Ovary (tissue), 10 donors: ENCODE measurements at places on chromosomes 11 and 22. TPM values are rescaled to one million over a fixed set of nuclear protein-coding genes. Genes with fewer than 3 reads are reported as not detected.
A peak's percentile ranks its signal among the peaks of the same experiment; 100 is the strongest.

DNA sequence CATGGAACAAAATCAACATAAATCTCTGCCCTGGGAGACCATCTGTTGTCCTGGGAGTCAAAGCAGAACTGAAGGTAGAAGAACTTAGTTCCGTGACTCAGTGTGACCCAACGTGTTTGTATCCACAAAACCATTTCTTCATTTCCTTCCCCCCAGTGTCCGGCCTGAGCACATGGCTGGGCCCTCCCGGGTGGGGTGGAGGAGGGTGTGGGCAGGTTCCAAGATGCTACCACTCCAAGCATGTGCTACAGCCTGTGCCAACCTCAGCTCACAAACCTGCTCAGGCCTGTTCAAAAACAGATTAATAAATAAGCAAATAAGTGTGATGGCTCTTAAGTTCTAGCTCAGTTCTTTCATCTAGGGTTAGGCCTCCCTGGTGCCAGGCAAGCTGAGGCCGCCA, 55.3 kb downstream of the SHANK2 start:
- DNase-seq = no peak

DNA sequence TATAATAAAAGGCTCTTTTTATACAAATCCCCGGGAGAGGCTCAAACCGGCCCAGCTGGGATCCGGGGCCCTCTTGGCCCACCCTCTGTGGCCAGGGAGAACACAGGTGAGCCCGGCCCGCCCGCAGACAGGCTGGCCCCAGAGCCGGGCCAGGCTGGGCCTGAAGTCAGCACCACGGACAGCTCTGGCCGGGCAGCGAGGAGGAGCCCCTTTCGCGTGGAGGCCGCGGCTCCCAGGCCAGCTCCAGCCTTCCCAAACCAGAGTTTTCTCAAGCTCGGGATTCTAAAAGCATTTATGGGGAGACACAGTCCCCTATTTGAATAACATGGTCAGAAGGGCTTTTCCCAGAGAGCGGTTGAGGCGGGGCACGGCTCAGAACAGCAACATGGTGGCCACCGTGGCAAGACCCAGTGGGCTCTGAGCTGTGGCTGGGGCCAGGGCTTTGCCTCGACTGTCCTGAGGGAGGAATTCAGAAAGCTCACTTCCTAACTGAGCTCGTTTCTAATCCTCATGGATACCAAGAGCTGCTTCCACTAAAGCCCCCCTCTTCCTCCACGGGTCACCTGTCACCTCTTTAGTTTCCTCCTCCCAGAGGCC, 115.4 kb downstream of the BRD1 start:
- DNase-seq = no peak

DNA sequence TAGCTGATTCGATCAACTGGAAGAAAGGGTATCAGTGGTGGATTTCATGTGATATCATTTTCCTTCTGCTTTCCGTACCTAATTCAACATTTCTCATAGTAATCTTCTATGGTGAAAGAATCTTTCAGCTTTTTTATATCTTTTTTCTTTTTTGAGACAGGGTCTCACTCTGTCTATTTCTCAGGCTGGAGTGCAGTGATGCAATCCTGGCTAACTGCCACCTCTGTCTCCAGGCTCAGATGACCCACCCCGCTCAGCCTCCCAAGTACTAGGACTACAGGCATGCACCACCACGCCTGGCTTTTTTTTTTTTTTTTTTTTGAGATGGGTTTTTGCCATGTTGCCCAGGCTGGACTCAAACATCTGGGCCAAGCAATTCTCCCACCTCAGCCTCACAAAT, 18.6 kb upstream of the CHORDC1 start:
- no peak for DNase-seq

- no peak for DNase-seq
These were observed 3.4 kb downstream of the TRPT1 start for GRCh38 chr11:64222651-64223000.

DNA sequence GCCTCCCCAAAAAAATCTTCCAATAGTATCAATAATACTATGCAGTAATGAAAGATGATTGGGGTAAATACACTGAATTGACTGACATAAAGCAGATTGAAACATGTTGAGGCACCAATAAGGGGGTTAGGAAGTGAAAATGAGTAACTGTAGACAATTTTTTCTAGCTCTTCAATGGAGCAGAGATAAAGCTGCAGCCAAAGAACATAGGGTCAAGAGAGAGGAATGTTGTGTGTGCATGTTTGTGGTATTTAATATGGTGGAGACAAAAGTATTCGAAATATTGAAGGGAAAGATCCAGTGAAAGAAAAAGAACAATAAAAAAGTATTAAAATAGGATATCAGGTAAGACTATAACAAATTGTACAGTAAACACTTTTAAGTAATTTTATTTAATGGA, 450.0 kb upstream of the CCDC179 start:
- DNase-seq = no peak

- peak; percentile 86 for DNase-seq
These were observed 7.1 kb downstream of the VSIG10L2 start for GRCh38 chr11:125952973-125953372.

The MFRP gene
- not detected for polyA plus RNA-seq

The SCGB1D2 gene
- not detected for polyA plus RNA-seq

The OR2AG1 gene
- polyA plus RNA-seq = not detected
